ENCODE measurements at places on chromosomes 2 and 18.

DNA sequence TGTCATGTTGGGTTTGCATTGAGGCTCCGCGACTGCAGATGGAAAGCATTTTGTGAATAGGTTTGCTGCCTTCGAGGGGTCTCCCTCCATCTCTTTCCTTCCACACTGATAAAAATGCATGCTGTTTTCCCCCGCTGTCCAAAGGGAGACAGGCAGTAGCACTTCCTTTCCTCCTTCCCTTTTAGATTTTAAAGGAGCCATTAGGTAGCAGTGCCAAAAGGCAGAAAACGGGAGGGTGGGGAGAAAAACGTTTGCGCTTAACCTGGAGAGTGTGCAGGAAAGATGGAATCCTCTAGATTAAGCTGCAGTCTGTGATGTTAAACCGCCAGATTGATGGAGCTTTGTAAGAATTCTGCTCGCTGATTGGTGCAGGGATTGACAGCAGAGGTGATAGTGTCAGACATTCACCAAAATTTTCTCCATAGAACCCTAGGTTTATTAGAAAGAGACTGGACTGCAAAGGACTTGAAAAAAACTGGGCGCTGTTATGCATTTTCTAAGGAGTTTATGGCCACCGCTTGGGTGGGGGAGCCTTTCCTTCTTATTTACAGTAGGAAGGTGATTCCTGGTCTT lies 688 bp downstream of the MAPRE2 start:
- no peak for DNase-seq

GRCh38 chr2:221897718-221898117 lies 325.6 kb upstream of the EPHA4 start:
- DNase-seq = no peak

- no peak for DNase-seq
These were observed at the start of gene CHRNA1 for GRCh38 chr2:174764280-174765255. TSS of gene CHRNA1 (minus strand) at chr2:174764472. CDS start at chr2:174764394, 78 bp downstream.

DNA sequence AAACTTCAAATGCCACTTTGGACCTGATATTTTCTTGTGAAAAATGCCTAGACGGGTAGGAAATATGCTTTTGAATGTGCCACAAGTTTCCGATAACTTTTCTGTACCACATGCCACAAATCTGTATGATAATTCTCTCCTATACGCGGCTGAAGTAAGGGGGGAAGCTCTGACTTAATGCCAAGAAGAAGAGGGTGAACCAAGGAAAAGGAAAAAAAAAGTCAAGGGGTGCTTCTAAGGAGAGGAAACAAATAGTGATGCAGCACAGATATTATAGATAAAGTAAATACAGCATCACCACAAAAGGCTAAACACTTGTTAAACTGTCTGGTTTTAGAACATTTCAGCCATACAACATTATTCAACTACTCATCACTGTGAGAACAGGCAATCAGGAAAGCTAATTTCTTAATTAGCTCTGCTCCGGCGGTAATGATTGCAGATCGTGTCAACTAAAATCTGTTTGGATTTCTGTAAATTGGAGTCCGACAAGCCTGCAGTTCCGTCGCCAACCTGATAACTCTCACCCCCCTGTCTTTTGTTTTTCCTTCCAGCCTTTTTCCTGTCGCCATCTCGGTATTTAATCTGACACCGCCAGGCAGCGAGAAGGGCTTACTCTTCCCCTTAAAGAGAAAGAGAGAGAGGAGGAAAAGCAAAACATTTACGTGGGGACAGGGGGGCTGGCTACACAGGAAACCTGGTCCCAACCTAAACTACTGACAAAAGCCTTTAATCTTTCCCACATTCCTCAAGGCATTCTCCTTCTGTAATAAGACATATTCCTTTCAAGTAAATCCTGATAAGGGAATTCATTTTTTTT lies 67.5 kb downstream of the ZEB2 start:
- no peak for DNase-seq

GRCh38 chr2:231780123-231780908 lies 766 bp downstream of the PDE6D start:
- no peak for DNase-seq

DNA sequence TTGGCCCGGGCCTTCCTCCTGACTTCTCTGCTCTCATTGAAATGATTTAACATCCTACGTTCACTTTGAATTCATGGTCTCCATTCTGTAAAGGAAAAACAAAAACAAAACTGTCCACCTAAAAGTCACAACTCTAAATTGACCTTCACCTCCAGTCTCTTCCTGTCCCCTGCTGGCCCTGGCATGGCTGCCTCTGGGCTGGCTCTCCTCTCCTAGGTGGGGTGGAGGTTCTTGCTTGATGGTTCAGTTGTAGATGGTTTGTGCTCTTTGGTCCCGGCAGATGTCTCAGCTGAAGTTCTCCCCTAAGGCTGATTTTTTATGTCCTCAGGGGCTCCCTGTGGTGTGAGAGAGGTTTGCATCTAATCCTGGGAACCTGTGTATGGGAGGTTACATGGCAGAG lies 121.1 kb downstream of the ACKR3 start:
- DNase-seq = no peak

GRCh38 chr2:60676706-60677330 lies 79.2 kb upstream of the PAPOLG start:
- DNase-seq = no peak

DNA sequence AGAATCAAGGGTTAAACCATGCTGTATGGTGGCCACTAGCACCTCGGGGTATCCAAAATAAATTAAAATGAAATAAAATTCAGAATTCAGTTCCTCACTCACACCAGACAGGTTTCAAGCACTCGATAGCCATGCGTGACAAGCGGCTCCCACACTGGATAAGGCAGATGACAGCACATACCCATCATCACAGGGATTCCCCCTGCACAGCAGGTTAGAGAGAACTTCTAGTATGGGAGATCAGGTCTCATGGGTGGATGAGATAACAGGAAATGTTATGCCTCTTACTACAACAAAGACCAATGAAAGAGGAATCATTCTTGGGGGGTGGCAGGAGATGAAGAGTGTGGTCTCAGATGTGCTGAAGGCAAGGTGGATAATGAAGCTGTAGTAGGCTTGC lies 121.9 kb upstream of the ACAA2 start:
- DNase-seq = no peak

GRCh38 chr2:190615555-190616200 lies 33.2 kb upstream of the NAB1 start:
- DNase-seq = no peak

- no peak for DNase-seq
These were observed 164.6 kb downstream of the SEPTIN10 start for GRCh38 chr2:109448946-109449788.

GRCh38 chr2:59297816-59298215 lies 1056.7 kb upstream of the FANCL start:
- DNase-seq = no peak

All from urinary bladder (tissue), 4 donors.